Epithelial cell of proximal tubule (primary cell): ENCODE measurements at places on chromosomes 12 and 14. TPM values are rescaled to one million over a fixed set of nuclear protein-coding genes. Genes with fewer than 3 reads are reported as not detected.

DNA sequence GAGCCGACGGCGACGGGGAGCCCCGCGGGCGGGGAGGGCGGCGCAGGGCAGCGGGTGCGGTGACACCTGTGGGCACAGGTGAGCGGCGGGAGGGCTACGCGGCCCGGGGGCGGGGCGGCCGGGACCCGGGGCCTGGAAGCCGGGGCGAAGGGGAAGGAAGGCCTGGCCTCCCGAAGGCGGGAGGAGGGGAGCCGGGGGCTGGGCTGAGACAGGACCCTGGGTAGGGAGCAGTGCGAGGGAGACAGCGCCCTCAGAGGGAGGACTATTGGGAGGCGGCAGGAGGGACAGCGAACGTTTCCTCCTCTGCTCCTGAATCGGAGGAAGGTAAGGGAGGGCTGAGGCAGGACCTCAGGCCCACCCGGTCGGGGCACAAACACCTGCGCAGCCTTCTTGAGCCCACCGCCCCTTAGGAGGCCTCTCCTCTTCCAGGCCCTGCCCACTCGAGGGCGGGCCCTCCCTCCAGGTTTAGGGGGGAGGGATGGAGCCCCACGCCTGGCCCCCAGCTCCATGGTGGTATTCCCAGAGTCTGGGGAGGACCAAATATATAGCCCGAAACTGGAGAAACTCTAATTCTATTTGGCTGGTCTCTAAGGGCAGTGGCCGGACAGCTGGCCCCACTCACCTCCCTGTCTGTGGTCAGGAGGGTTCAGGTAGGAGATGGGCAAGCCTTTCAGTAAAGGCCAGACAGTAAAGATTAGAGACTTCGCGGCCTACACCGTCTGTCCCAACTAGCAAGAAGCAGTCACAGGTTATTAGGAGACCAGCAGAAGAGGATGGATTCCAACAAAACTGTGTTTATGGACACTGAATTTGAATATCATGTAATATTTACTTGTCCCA lies 509 bp downstream of the PLEKHG6 start:
- no peak for DNase-seq

KCNMB4 gene
- total RNA-seq, result 0.51 and 0.98 TPM in 2 replicates

TPPP2 gene
- not detected in 2 replicates for total RNA-seq

GRCh38 chr12:77599782-77600467 lies 230.8 kb upstream of the NAV3 start:
- no peak for DNase-seq

ALDH2 gene
- total RNA-seq, result 19.3 and 25.2 TPM in 2 replicates

SLC22A17 gene
- 4.3 and 7.3 TPM in 2 replicates for total RNA-seq

GRCh38 chr12:1479645-1480044 lies 114.7 kb downstream of the FBXL14 start:
- DNase-seq, result no peak

DNA sequence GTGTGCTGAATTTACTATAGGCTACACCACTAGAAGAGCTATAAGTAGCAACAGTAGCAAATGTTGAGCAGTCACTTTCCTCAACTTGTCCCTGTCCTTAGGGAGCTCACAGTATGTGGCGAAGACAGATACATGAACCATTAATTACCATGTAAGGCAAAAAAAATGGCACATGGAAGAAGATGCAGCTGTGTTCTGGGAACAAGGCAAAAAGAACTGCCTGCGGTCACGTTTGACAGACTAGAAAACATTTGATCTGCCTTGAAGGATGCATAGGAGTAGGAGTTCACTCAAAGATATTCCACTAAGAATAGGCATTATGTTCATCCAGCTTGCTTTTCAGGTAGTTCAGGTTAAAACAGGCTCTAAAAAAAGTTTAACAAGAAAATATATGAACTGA lies 46.5 kb upstream of the IFNG-AS1 start:
- no peak for DNase-seq
